ENCODE measurements at places on chromosomes 5 and 9.
A peak's percentile ranks its signal among the peaks of the same experiment; 100 is the strongest.

- no peak for DNase-seq
These were observed 17.6 kb downstream of the PUM3 start for GRCh38 chr9:2826291-2826690.

GRCh38 chr5:128409166-128409800, 128.8 kb downstream of the FBN2 start:
- DNase-seq: no peak

- DNase-seq: no peak
These were observed 110.0 kb upstream of the PTGER4 start for GRCh38 chr5:40569546-40570270.

GRCh38 chr9:134343637-134344036, 17.4 kb downstream of the RXRA start:
- DNase-seq: no peak

DNA sequence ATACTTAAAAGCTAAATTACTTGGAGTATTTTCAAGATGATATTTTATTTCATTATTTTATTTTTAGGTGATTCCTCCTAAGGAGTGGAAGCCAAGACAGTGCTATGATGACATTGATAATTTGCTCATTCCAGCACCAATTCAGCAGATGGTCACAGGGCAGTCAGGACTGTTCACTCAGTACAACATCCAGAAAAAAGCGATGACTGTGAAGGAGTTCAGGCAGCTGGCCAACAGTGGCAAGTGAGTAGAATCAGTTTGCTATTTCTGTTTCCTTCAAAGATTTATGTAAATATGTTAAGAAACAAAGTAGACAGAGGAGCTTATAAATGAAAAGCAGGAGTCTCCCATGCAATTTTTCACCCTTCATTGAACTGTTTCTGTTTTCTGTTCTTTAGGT, 47.8 kb downstream of the KDM4C start:
- peak; percentile 21 for DNase-seq

GRCh38 chr9:92807031-92807756, 42.6 kb upstream of the BICD2 start:
- DNase-seq: no peak

Data from NCI-H82 (cell line).